GM12878 (cell line): ENCODE measurements at places on chromosomes 11 and 22.

GRCh38 chr11:3213659-3214419 lies 4.8 kb downstream of the MRGPRG start:
- DNase-seq, result no peak

GRCh38 chr11:17354601-17354991 lies 3.0 kb downstream of the NCR3LG1 start:
- peak; percentile 25 for DNase-seq

DNA sequence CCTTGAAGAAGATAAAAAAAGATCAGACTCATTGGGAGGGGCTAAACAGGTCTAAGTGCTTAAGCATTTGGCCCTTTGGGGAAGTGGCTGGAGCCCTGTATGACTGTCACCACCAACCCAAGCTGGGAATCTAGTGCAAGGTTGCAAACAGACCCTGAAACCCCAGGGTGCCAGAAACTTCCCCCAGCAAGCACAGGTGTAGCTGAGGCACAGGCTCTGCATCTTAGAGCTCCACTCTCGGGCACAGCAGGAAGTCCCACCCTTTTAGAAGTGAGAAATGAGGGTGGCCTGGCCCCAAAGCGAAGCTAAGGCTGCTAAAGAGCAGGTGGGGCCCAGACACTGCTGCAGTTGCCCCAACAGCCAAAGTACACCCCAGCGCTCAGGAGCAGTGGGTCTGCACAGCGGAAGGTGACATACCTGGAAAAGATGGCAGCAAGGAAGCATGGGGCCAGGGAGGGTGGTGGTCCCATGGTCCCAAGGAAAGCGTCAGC lies 5.8 kb upstream of the KDM2A start:
- peak; percentile 79 for DNase-seq

GRCh38 chr22:44913198-44913983 lies 96.4 kb downstream of the PHF21B start:
- DNase-seq, result no peak

GRCh38 chr11:78350646-78351165 lies 66.9 kb downstream of the GAB2 start:
- peak; percentile 26 for DNase-seq

DNA sequence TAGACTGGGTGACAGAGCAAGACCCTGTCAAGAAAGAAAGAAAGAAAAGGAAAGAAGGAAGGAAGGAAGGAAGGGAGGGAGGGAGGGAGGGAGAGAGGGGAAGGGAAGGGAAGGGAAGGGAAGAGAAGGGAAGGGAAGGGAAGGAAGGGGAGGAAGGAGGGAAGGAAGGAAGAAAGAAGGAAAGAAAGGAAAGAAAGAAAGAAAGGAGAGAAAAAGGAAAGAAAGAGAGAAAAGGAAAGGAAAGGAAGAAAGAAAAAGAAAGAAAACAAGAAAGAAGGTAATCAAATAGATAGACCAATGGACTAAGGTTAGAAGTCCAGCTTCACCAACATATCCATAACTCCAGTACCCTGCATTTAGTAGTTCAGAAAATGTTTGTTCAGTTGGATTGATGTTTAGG lies 18.2 kb upstream of the EMSY start:
- DNase-seq, result no peak

DNA sequence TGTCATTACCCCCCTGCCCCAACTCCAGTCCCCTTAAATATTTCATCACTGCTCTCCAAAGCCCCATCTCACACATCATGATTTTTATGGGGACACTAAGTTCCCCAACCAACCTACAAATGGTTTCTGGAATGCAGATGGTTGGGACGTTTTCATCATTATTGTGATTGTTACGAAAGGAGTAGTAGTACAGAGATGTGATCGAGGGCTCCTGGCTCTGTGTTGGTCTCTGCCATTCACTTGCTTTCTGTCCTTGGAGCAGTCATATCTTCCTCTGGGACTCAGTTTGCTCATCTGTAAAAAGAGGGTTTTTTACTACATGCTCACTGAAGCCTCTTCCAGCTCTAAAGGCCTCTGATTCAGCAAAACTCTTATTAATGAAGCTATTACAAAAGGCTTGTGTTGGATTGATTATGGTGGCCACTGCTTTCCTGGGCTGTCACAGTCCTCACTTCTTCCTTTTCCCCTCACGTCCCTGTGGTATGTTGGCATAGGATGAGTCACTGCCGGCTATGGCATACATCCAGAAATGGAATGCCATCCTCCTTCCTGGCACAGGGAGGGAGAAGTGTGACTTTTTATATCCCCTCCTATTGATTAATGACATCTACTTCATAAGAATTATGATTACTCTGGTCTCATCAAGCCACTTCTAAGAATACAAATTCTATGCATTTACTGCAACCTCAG lies 593.7 kb downstream of the METTL15 start:
- DNase-seq, result no peak

DNA sequence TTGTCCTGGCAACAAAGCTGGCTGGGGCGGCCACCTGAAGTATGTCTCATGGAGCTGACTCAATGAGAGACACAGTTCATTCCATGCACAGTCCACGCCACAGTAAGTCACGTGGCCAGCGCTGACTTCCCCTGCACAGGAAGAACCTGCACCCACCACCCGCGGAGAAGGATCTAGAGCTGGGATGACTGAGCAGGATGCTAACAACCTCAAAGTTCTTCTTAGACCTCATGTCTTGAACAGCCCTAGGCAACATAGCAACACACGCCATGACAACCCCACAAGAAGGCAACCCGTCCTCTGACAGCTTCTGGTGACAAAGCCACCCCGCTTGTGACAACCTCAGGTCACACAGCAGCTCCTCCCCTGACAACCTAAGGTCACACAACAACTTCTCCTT lies 76.9 kb upstream of the B3GAT1 start:
- DNase-seq, result no peak

DNA sequence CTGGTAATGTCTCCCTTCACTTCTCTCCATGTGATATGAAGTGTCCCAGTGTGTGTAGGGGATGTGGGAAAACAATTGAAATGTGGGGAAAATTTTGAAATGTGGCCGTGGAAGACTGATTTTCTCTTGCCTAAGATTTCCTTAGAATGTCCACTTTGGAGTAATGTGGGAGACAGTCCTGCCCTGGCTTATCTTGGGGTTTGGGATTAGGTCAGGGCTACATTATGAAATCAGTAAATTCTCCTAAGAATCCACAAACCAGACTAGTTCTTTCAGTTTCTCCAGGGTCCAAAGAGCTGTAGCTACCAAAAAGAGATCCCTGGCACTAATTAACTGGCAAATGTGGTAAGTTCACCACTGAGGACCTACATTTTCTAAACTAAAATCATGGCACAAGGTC lies 22.8 kb downstream of the YPEL4 start:
- no peak for DNase-seq

- DNase-seq, result no peak
These were observed 1.9 kb upstream of the THAP7 start for GRCh38 chr22:21003782-21004181.

DNA sequence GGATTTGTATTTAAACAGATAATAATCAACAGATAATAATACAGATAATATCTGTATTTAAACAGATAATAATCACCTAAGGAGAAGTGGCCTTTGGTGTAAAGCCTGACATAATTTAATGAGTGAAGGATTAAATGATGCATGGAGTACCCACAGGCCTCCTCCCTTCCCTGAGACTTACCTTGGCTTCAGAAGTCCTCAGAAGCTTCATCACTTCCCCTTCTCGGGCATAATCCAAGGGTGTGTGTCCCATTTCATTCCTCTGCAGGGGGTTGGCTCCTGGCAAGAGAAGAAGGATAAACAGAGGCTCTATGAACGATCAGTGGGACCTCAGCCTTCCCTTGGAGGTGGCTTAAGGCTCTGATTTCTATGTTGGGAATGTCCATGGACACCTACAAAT lies 85.5 kb upstream of the PHOX2A start:
- no peak for DNase-seq

GRCh38 chr11:90100431-90100830 lies 14.7 kb downstream of the UBTFL1 start:
- no peak for DNase-seq

GRCh38 chr22:27283714-27284113 lies 517.8 kb downstream of the MN1 start:
- no peak for DNase-seq

DNA sequence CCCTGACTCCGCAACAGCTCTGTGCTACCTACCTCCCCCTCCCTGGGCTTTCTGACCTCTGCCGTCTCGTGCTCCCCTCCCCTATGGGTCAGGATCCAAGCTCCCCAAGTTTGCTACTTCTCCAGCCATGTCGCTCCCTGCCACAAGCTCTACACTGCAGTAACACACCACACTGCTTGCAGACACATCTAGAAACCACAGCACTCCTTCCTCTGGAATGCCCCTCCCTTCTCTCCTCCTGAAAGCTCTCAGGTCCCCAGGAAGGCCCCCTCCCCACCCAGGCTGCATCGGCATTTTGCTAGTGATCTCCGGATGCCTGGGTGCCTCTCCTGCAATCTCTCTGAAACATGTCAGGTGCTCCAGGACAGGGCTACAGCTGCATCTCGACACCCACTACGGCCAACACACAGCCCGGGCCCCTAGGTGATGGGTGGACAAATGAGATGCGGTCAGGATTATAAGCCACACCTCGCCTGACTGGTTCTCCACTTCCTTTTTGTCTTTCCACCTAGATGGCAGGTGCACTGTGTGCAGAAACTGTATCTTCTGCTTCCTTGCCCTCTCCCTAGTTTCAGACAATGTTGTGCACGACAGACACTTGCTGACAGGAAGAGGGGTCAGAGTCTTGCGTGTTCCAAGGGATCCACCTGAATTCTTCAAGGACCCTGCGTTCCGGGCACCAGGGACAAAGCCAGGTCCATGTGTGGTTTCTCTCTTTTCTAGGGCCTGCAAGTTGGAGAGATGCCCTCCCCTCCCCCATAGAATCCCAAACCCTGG lies 22.9 kb downstream of the RPUSD4 start:
- DNase-seq, result peak; percentile 64

- DNase-seq, result no peak
These were observed 128.3 kb downstream of the NTM start for GRCh38 chr11:131498631-131499160.
